SK-N-MC (cell line): ENCODE measurements at places on chromosomes 12 and 14.

- DNase-seq: no peak
Observed at GRCh38 chr14:104855532-104856090, 9.5 kb upstream of the CEP170B start.

GRCh38 chr12:66388517-66388916 is 86.2 kb downstream of the HELB start:
- no peak for DNase-seq

DNA sequence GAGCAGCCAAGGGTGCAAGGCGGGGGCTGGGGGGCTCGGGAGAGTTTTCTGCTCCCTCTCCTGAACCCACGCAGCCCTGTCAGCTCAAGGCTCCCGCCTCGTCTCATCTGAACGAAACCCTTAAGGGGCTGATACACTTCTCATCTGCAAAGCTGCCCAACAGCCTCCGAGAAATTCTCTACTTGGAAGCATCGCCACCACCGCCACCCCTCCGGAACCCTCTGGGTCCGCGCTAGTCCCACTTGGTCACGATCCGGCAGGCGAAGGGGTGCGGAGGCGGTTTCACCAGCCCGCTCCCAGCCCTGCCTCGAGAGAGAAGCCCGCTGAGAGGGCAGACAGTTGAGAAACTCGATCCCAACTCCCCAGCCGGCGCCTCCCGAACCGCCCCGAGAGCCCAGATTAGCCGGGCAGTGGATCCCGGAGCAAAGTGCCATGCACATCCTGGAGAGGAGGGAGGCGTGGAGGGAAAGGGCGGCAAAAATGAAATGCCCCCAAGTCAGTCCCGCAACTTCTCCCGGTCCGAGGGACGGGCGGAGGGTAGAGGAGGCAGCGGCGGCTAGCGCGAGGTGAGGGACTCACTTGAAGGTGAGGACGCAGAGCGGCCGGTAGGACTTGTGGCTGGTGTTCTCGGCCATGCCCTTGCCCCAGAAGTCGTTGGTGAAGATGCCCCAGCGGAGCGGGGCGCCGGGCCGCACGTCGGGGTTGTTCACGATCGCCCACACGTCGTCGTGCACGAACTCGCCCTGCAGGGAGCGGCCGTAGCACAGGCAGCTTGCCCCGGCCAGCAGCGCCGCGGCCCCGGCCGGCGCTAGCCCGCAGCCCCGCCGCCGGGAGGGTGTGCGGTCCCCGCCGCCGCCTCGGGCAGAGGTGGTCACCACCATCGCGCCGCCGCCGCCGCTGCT is 620 bp downstream of the TMTC1 start:
- DNase-seq: no peak

GRCh38 chr14:52602131-52602530 is 49.5 kb downstream of the GPR137C start:
- DNase-seq: no peak

DNA sequence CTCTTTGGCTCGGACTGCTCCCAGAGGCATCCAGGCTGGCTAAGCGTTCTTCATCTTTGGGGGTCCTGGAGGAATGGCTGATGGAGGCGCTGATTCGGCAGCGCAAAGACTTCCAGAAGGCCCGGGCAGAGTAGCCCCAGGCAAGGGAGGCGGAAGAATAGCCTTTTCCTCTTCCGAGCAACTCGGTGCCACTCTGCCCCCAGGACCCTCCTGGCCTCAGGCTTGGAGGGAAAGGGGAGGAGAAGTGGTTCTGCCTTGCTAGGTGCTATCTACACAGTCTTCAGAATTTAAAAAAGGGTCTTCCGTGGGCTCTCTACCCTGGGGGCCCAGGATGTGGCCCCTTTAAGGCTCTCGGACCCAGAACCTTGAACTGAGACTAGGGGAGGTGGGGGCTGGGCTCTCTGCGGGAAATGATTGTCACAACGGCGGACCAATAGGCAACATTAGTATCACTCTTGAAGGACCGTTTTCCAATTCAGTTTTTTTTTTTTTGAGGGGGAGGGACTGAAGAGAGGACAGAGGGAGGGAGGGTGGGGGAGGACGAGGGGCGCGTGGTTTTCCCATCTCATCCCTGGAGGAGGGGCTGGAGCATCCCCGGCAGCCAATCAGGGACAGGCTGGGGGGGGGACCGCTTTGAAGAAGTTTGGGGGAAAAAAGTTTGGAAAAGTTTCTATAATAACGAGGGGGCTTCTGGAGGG is at the start of gene NFATC4:
NFATC4 (plus strand) TSS at position 671 of the 698 bp plus-strand sequence. CDS start 157 bp downstream, outside the sequence.
- peak; percentile 80 for DNase-seq

GRCh38 chr14:49962621-49963020 is 69.7 kb downstream of the ARF6 start:
- no peak for DNase-seq

DNA sequence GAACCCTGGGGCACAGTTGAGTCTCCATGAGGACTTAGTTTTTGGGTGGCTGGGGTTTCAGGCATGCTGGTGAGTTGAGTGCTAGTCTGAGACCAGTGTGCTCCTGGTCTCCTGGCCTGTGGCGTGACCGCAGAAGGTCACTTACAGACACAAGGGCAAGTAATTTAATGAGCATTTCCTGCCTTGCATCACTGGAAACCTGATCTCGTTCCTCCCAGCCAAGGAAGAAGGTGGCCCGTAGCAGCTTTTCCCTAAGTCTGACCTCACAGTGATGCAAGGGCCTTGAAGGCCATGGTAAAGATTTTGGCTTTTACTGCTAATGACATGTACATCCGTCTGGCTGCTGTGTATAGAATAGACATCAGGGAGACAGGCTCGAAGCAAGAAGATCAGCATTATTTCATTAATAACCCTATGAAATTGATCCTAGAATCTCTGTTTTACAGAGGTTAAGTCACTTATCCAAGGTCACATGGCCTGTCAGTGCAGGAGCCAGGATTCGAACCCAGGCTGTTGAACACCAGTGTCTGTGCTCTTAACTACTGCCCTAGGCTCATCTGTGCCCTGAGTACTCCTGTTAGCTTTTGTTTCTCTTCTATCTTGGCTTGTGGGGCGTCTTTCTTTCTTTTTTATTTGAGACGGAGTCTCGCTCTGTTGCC is 4.6 kb downstream of the TMEM120B start:
- DNase-seq: no peak

- no peak for DNase-seq
Observed at GRCh38 chr14:77613201-77613600, 3.2 kb downstream of the SPTLC2 start.

GRCh38 chr12:111482462-111482861 is 76.7 kb downstream of the SH2B3 start:
- no peak for DNase-seq

DNA sequence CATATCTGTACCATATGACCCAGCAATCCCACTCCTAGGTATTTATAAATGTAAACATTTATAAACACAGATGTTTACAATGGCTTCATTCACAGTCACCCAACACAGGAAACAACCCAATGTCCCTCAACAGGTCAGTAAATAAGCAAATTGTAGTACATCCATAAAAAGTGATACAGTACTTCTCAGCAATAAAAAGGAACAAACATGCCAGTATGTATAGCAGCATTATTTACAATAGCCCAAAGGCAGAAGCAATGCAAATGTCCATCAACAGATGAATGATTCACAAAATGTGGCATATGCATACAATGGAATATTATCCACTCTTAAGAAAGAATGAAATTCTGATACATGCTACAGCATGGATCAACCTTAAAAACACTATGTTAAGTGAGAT is 27.6 kb upstream of the MAP3K9 start:
- no peak for DNase-seq

DNA sequence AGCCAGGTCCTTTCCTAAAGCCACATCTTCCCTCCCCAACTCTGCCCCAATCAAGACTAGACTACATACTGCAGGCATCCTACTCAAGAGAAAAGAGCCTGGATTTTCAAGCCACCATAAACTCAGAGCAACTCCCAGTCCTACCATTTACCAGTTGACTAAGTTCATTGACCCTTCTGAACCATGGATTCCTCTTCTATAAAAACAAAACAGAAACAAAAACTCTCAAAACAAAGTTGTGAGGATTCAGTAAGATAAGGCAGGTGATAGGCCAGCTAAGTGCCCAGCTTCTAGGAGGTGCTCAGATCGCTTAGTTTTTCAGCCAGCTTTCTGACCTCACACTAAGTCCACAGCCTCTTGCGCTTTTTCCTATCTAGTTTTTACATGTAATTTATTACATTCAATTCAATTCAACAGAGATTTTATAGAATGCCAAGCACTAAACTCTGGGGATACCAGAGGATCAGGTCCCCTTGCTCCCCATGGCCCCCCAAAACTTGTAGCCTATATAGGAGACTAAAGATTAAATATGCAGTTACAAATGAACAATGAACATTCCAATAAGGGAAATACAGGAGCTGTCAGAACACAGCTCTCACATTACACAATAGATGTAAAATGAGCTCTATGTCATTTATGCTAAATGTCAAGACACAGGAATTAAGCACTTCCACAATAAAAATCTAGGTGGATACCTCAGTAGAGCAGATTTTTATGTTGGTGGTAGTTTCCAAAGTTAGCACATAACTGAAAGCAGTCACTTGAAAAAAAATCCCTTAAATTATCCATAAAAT is 104.5 kb upstream of the EGLN3 start:
- DNase-seq: no peak

GRCh38 chr14:98976271-98976670 is 295.7 kb downstream of the BCL11B start:
- no peak for DNase-seq

GRCh38 chr14:105095236-105095805 is 30.1 kb upstream of the GPR132 start:
- no peak for DNase-seq

- no peak for DNase-seq
Observed at GRCh38 chr14:26765768-26766520, 168.1 kb upstream of the NOVA1 start.
